ENCODE measurements at places on chromosomes 13 and 19.

DNA sequence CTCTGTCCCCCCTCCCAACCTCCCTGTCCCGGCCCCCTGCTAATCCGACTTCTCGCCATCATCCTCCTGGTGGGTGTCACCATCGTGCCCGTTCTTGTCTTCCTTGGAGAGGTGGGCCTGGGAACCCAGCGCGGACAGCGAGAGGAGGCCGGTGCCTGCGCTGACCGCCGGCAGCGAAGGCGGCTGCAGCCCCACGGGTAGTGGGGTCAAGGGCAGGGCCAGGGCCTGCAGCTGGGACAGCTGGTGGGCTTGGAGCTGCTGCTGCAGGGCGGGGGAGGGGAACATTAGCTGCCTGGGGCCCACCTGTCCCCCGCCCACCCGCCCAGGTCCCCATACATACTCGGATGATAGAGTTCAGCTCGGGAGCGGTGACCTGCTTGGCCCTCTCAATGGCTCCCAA is 8.5 kb downstream of the TLE5 start:
- no peak for DNase-seq

GRCh38 chr19:2207991-2208860 is 27.9 kb downstream of the PLEKHJ1 start:
- DNase-seq: peak; percentile 55

DNA sequence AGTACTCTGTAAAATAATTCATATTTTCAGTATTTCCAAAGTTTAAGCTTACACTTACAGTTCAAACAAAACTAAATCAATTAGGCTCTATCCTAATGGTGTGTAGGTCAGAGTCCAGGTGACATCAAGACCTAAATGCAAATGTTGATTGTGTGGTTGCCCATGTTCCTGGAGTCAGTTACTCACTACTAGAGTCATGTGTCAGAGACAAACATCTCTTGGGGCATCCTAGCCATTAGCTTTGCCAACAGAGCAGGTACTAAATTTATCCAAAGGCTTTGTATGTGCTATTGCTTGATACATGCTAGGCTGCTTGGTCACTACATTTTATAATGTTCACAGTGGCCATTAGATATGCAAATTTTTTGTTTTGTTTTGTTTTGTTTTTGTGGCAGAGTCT is 11.7 kb downstream of the SPRY2 start:
- no peak for DNase-seq

DNA sequence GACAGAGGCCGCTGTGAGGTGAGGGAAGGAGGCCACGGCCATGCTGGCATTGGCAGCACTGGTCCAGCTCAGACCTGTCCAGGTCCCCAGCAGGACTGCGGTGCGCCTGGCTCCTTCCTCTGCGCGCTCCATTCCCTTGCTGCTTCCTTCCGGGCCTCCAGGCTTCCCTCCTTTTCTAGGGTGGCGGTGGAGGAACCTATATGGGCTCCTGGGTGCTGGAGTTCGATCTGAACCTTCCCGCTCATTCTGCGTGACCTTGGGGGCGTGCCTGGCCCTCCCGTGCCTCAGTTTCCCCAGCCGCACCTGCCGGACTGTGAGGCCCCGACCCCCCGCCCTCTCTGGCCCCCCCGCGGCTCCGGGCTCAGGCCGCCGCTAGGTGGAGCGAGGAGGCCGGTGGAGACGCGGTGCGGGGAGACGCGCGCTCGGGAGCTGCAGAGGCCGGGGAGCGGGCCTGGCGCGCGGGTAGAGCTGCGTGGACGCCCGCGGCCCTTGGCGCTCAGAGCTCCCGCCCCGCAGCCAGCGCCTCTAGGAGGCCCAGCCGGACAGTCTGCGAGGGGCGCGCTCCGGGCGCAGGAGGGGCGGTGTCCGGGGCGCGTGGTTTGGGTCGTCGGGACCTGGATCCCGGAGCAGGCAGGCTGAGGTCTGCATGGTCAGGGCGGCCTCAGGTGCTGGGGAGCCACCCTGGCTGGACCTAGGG is 29.9 kb downstream of the EFNA2 start:
- peak; percentile 63 for DNase-seq

GRCh38 chr13:43629691-43630480 is 156.9 kb downstream of the ENOX1 start:
- DNase-seq: no peak

DNA sequence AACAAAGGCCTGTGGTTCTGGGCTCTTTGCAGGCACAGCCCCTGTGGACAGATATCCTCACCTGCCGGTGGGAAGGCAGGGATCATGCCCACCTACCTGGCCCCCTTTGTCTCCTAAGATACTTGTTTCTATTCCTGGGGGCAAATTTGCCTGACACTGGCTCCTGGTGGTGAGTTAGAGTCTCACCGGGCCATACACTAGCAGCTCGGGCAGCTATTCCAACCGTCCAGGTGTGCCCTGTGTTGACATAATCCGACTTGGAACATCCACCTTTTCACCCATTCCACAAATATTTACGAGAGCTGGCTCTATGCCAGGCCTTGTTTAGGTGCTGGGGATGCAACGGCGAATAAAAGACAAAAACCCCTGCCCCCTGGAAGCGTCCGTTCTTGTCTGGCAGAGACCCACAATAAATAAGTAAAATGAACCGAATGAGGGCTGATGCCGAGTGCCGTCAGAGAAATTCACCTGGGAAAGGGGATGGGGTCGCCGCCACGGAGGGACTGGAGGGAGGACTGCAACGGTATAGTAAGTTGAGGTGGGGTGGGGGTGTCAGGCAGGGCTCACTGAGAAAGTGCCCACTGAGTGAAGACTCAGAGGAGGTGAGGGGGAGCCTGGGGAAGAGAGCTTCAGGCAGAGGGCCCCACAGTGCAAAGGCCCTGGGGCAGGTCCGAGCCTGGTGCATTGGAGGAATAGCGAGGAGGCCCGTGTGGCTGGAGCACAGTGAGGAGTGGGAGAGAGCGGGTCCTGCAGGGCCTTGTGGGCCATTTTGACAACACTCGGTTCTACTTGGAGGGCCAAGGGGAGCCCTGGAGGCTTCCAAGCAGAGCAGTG is 43.2 kb upstream of the RANBP3 start:
- DNase-seq: no peak

DNA sequence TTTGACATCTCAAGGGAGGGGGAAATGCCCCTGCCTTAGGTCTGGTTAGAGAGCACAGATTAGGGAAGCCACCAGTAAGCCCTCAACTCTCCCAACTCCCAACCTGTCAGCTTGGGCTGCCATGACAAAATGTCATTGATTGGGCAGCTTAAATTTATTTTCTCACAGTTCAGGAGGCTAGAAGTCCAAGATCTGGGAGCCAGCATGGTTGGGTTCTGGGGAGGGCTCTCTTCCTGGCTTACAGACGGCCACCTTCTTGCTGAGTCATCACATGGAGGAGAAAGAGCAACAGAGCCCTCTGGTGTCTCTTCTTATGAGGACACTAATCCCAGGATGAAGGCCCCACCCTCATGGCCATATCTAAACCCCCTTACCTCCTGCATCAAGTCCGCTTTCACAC is 24.2 kb downstream of the C19orf12 start:
- DNase-seq: peak; percentile 56

DNA sequence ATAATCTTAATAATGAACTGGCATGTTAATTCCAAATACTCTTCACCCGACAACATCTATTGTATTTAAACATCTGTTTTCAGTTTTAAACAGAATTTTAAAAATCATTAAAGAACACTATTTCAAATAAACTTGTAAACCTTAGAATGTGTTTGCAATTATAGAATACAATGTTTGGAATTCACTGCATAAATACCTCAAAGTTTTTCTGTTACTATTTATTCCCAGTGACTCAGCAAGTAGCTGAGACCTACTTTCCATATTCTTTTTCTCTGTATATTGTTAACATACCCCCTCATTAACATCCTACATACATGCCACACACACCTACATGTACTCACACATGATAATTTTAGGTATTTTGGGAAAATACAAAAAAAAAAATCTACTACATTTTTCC is 1134.3 kb downstream of the SLITRK1 start:
- DNase-seq: no peak

- DNase-seq: no peak
Measured at GRCh38 chr19:56993851-56994250, 125.9 kb upstream of the USP29 start.

GRCh38 chr19:50688766-50689165 is 30.8 kb downstream of the SHANK1 start:
- DNase-seq: no peak

GRCh38 chr13:29160862-29161261 is 340.7 kb downstream of the MTUS2 start:
- no peak for DNase-seq

DNA sequence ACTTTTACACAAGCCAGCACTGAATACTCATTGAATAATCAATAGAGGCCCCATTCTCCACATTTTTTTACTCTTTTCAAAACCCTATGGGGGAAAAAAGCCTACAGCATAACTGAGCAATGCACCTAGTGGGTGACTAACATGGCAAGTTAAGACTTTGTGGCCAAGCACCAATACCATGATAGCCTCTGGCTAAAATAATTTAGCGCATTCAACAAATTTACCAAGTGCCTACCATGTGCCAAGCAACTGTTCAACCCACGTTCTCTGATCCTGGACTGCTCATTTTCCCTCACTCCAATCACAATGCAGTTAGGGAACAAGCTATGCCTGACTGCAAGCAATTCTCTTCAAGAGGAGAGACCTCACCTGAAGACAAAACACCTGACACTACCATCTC is 3.0 kb downstream of the ANKRD10 start:
- DNase-seq: no peak

DNA sequence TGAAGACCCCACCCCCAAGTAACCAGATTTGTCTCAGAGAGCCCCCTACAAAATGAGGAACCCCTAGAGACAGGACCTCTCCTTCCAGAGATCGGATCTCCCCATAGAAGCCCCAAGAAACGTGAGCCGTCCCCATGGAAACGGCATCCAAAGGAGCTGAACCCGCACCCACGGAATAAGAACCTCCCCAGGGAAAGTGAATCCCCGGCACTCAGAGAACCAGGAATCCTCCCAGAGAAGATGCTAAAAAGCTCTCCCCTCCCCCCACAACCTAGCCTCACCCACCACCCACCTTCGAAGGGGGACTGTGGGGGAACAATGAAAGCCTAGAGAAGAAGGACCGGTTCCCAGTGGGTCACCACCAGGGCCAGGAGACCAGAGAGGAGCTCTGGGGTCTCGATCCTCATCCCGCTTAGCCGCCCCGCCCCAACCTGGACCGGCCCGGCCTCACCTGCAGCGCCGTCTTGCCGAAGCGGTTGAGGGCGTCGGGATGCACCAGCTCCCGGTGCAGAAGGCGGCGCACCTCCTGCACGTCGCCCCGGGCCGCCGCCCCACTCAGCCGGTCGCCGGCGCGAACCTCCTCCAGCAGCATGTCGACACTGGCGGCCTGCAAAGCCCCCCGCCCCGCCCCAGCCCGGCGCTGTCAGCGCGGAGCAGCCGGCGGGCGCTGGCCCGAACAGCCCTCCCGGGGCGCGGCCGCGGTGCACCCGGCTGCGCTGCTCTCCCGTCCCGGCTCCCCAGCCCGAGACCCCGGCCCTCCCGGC is 535 bp downstream of the CDKN2D start:
- DNase-seq: no peak

DNA sequence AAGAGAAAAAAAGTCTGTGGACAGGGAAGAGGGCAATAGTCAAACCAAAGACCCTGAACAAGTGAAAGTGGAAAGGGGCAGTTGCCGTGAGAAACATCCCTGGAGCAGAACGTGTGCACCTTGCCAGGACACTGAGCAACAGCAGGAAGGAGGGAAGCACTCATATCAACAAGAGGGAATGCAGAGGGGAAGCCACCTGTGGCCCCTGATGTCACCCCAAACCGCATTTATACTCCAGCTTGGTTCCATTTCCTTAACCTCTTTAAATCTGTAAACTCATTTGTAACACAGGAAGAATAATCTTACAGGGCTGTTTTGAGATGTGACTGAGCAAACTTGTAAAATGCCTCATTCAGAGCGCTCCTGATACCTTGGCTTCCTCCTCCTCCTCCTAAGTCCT is 698.8 kb downstream of the DIAPH3 start:
- no peak for DNase-seq

- no peak for DNase-seq
Measured at GRCh38 chr13:111506621-111507020, 186.2 kb downstream of the TEX29 start.

GRCh38 chr13:100381595-100382224 is 206.9 kb downstream of the GGACT start:
- no peak for DNase-seq

DNA sequence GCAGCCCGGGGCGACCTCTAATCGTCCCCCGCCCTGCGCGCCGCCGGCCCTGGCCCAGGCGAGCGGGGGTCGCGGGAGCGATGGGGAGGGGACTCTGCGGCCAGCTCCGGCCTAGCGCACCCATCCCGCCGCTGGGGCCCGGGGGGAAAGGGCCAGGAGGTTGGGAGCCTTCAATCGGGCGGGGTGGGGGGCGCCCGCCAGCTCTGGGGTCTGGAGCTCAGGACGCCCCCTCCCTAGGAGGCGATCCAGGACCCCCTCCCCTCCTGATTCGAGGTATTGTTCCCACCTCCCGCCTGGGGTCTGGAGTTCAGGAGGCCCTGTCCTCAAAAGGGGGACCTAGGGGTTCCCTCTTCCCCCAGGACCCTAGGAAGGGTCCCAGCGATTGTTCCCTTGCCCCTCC is 430 bp downstream of the ZNF358 start:
- DNase-seq: no peak

DNA sequence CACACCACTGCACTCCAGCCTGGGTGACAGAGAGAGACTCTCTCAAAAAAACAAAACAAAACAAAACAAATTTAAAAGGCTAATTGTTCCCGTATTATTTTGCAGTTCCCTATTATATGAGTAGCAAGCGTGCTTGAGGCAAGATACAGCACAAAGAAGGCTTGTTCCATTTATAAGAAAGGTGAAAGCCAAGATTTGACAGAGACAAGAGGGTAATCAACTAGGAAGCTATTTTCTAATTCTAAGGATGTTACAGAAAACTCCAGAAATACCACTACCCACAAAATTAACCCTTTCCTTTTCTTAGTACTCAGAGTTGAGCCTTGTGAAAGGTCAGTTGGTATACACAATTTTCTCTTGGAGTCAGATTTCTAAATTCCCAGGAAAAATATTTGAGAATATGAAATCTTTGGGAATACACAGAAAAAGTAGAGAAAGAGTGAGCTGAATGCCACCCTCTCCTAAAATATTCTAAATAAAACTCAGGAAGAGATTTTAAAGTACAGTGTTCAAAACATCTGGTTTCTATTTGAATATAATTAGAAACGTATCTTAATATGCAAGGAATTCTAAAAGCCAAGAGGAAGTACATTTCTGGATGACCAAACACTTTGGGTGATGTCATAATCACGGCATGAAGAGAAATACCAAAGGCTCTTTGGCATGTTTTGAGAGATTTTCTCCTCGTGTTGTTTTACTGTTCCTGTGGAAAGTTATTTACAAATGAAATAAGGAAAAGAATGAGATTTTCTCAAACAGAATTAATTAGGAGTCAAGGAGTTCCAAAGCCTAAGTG is 63.0 kb upstream of the FLT1 start:
- DNase-seq: no peak

- DNase-seq: no peak
Measured at GRCh38 chr13:27450921-27451471, 632 bp upstream of the MTIF3 start.

GRCh38 chr13:20671789-20672188 is 31.7 kb upstream of the IL17D start:
- DNase-seq: no peak

DNA sequence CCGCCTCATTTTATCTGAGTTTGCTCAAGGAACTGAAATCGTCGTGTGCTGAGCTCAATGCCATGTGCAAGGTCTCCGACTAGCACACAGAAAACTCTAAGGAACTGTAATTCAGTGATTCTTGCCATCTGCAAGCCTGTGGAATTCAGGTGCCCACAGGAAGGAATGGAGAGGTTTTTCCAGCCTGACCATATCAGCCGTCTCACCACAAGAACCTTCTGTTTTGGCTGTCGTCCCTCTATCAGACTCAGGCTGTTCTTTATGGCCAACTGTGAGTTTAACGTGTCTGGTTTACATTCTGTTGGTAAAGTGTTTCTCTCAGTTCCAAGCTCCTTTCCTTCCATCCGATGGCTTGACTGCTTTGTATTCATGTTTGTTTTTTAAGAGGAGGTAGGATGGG is 293.5 kb downstream of the SPRY2 start:
- DNase-seq: no peak

Measured in B cell (primary cell).